ENCODE measurements at places on chromosomes 3 and 15. TPM values are rescaled to one million over a fixed set of nuclear protein-coding genes. Genes with fewer than 3 reads are reported as not detected.

Gene ESYT3
- 0.53 TPM for polyA plus RNA-seq

Gene GXYLT2
- polyA plus RNA-seq = 0.88 TPM

Gene GP9
- polyA plus RNA-seq = not detected

Gene MTHFS
- 21.0 TPM for polyA plus RNA-seq

Gene CHRM5
- polyA plus RNA-seq = 4.4 TPM

Gene NMNAT3
- 28.1 TPM for polyA plus RNA-seq
